ENCODE measurements at places on chromosomes 5 and 9.

- DNase-seq = no peak
These were observed 29.3 kb downstream of the RASGEF1C start for GRCh38 chr5:180179442-180180420.

DNA sequence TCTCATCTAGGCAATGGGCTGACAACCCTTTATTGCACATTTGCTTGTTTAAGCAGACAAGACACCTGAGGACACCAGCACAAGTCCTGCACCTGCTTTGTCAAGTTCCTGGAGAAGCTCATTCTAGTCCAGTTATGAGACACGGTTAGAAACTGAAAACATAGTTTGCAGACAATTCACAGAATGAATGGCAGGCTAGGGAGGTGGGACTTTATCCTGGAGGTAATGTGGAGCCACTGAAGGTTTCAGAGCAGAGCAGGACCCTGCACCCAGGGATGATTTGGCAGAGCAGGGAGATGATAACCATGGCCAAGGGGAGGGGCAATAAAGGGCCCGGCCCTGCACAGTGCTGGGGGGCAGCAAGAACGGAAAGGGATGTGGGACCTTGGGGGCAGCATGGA lies 50.7 kb upstream of the SLC25A51 start:
- DNase-seq = no peak

DNA sequence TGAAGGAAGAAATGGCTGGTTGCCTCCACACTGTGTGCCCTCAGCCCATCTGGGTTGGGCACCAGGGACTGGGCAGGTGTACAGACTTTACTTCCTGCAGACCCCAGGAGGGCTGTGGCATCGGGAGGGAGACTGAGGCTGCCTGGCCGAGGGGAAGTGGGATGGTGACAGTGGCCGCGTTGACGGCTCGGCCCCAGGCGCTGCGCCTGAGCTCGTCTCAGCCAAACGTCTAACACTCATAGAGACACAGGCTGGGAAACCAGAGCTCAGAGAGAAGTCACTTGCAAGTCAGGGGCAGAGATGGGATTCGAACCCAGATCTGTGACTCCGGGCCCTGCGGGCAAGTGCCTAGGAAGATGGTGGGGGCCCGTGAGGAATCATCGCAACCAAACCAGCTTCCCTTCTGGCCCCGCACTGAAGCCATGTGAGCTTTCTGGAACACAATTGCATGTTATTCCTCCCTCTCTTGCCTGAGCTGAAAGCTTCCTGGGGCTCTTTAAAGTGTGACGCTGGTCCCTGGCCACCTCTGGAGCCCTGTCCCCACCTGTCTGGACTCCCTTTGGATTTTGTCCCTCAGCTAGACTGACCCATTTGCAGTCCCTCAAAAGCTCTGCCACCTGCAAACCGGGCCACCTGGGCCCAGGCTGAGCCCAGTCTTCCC lies 53.1 kb upstream of the FUBP3 start:
- DNase-seq = no peak

DNA sequence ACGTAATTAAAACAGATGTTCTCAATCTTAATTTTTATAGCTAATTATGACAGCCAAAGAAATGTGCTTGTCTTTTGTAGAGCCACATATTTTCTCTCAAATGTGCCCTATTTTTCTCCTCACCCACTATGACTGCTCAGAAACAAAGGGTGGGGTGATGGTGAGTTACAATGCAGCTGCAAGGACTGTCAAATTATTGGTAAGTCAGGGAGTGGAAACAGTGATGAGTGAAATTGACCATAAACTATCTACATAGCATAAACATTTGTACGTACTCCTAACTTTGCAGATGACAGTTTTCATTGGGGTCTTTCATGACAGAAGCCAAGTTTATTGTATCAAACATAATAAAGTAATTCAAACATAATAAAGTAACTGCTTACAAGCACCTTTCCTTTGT lies 215.9 kb downstream of the MCTP1 start:
- no peak for DNase-seq

GRCh38 chr5:27450607-27451006 lies 412.2 kb upstream of the CDH9 start:
- DNase-seq = no peak

DNA sequence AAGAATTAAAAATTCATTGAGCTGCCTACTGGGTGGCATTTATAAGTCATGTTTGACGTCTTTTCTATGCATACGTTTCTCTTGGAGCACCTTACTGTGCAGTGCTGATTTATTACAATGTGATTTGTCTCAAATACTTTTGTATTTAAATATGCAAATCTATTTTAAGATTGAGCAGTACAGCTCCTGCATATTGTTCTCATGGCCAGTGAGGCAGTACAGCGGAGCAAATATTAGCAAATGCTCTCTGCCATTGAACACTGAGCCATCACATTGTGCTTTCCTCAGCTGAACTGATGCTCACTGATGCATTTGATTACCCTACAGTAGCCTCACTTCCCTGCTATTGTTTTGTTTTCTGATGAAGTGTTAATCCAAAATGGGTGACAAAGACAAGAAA lies 149.6 kb downstream of the HTR1A start:
- no peak for DNase-seq

DNA sequence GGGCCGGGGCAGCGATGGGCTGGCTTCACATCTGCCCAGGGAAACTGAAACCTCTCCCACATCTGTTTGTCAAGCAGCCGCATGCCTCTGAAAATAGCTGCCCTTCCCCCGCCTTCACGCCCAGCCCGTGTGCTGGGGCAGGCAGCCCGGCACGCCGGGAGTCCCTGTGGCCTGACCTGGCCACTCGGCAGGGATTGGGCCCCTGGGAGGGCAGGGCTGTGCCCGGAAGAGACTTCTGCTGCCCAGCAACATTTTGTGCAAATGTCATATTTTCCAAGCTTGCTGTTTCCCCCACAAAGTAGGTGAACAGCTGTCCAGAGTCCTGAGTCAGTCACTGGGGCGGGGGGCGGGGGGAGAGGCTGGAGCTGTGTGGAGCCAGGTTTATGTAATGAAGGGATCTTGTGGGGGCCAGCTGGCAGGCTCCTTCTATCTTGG lies 8.2 kb downstream of the COL27A1 start:
- no peak for DNase-seq

DNA sequence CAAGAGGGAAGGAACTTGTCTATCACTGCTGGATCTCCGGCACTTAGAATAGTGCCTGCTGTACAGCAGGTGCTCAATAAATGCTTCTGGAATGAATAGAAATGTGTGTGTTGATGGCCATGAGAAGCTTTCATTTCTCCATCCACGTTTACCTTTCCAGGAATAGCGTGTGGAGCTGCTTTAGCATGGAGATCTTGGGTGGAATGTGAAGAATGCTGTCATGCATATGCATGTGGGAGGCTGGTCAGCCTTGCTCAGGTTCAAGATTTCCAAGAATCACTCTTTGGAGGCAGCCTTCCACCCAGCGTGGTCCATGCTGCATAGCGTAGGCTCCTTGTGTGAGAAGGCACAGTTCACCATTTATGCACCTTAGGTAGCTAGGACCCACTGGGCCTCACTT lies 19.2 kb downstream of the COL15A1 start:
- DNase-seq = no peak

GRCh38 chr5:130541617-130542221 lies 623.3 kb downstream of the HINT1 start:
- DNase-seq = no peak
